Calu3 (cell line): ENCODE measurements at places on chromosomes 2 and 18.
A peak's percentile ranks its signal among the peaks of the same experiment; 100 is the strongest.

GRCh38 chr2:71995067-71995665 lies 152.5 kb downstream of the CYP26B1 start:
- no peak for DNase-seq

DNA sequence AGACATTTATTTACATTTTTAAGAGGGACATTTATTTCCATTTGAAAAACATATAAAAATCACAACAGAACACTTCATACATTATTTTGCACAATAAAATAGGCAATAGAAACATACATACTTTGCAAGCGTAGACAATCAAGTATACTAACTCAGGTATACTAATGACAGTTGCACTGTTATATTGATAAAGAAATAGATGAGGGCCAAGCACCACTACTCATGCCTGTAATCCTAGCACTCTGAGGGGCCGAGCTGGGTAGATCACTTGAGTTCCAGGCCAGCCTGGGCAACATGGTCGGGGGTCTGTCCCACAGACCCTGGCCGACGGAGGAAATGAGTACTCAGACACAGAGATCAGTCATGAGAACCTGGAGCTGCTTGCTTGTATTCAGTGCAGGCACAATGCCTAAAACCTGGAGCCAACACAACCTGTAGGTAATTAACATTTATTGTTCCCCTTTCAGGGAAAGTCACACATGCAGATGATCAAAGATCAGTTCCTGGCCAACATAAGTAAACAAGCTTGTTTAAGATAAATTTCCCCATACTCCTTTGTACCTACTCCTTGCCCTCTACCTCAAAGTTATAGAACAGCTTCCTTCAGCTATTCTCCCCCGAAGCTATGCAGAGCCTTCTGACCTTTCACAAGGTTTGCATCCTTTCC lies 1960.2 kb downstream of the SUCLG1 start:
- no peak for DNase-seq

GRCh38 chr2:38500283-38500634 lies 102.5 kb downstream of the HNRNPLL start:
- no peak for DNase-seq

DNA sequence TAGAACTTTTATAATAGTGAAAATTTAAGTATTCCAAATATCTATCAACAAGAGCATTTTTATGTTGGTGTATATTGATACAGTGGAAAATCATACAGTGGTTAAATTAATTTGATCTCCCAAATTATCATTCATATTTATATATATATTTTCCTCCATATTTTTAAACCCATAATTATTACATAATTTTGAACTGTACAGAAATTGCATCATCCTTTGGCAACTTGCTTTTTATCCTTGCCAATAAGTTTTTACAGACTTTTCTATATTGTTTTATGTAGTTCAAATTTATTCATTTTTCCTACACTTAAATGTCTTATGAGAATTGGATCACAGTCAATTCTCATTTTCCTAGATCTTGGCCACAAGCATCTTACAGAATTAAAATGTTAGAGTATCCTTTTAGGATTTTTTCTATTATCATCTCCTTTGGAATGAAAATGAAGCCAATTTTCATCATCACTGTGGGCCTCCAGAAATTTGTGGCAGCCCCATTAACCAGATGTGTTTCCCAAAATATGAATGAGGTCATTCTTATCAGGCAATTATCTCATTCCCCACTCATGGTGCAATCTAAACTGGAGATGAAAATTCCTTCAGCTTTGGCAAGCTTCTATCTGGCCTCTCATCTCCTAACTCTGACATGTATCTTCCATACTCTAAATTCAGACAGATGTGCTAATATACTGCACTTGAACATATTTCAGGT lies 94.2 kb upstream of the DLGAP1 start:
- DNase-seq = no peak

DNA sequence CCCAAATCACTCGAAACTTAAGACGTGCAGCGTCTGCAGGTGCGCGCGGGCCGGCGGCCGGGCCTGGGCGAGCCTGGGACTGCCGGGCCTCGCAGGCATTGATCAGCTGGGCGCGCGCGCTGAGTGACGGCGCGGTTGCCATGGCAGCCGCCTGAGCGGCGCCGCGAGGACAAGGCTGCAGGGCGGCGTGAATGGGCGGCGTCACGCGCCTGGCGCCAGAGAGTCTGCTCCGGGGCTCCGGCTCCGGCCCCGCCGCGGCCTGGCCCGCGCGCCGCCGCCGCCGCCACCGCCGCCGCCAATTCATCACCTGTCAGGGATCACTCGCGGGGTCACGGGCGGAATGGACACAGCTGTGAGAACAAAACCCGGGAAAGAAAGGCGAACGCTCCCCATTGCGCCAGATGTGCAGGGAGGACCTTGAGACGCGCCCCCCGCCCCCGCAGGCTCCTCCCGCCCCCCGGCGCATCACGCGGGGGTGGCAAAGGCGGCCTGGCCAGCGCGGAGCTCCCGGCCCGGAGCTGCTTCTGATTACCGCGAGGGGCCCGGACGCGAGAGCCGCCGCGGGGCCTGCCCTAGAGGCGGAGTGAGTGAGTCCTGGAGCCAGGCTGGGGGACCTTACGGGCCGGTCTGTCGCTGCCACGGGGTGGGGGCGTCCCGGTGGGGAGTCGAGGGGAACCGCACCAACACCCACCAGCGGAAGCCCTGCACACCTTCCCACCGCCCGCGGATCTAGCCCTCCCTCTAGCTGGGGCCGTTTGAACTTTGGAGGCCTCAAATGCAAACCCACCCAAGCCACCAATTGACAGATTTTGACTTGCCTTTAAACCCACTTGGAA lies 2.9 kb upstream of the ID2 start:
- DNase-seq = peak; percentile 94

DNA sequence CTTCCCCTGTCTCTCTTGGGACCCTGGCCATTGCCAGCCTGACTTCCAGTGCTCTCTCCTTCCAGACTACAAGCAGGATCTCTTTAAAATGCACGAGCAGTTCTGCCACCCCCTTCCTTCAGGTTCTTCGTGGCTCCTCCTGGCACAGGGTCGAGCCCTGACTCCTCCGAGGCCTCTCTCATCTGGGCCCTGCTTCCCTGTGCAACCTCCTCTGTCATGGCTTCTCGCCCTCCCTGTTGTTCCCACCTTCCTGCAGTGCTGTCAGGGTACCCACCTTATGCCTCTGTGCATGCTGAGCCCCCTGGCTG lies 56.7 kb upstream of the RPL31 start:
- no peak for DNase-seq

GRCh38 chr18:22223254-22223964 lies 54.0 kb downstream of the GATA6 start:
- DNase-seq = peak; percentile 95

- DNase-seq = peak; percentile 23
These were observed 21.6 kb downstream of the TSN start for GRCh38 chr2:121776885-121777698.

DNA sequence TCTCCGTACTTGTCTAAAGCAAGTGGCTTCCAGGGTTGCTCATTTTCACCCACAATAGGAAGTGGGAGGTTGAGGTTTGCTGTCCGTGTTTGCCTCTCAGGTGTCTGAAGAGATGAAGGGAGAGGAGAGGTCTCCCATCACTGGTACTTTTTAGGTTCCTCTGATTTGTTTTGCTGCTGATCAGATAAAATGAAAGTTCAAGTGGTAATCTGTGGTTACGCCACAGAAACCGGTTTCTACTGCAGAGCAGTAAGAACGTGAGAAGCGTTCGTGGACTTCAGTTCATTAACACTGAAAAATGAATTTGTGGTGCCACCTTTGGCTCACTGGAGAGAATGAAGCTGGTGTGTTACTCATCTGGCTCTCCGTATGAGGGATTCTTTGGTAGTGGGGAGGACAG lies 118.2 kb downstream of the GBX2 start:
- DNase-seq = no peak

GRCh38 chr2:219387306-219388120 lies at the start of gene DNPEP:
Gene DNPEP (minus strand): TSS chr2:219387912. CDS start chr2:219387794, 118 bp downstream.
- peak; percentile 93 for DNase-seq

- DNase-seq = no peak
These were observed 3.1 kb upstream of the ADCY3 start for GRCh38 chr2:24923106-24923505.

GRCh38 chr2:54572262-54572635 lies 116.1 kb downstream of the SPTBN1 start:
- peak; percentile 55 for DNase-seq
